Activated CD8-positive, alpha-beta memory T cell treated with anti-CD3 and anti-CD28 coated beads, Interleukin-2, amount 10 ng/mL, durations not matched to agents 7 days and 5 days (primary cell): ENCODE measurements at places on chromosomes 13 and 19.

GRCh38 chr13:40505196-40505595 lies 161.2 kb downstream of the FOXO1 start:
- DNase-seq: no peak

GRCh38 chr19:18418029-18418482 lies 1.1 kb upstream of the SSBP4 start:
- DNase-seq: peak; percentile 58

DNA sequence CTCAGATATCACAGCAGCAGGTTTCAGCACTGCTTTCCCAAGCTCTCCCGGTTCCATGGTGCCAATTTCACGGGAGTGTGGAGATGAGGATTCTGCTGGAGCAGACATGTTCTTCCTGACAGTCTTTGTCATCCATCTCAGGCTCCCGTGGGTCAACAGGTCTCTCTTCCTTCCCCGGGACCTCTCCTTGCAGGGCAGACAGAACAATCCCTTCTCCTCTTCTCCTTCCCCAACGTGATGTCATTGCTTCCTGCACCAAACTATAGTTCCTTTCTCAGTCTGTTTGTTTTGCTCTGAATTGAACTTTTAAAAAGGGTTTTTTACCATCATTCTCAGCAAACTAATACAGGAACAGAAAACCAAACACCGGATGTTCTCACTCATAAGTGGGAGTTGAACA lies 107.9 kb downstream of the ZNF536 start:
- no peak for DNase-seq

DNA sequence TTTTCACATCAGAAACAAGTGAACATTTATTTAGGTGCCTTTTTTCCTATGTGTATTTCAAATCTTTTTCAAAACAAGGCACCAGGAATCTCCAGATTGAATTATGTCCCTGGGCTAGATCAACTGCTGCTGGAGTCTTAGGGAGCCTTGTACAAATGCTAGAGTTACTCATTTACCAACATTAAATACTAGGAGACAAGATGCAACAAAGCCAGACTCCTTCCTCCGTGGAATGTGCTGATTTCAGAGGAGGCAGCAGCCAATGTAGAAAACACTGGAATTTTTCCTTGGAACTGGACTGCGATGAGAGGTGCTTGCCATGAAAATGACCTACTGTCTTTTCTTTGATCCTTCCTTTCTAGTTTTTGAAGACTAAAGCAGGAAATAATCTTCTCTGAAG lies 1514.7 kb upstream of the MIR17HG start:
- no peak for DNase-seq

GRCh38 chr13:96821381-96821780 lies 172.9 kb downstream of the OXGR1 start:
- DNase-seq: no peak
